Esophagus muscularis mucosa (tissue), 4 donors: ENCODE measurements at places on chromosomes 5 and 9. TPM values are rescaled to one million over a fixed set of nuclear protein-coding genes. Genes with fewer than 3 reads are reported as not detected.

LCN10 gene
- 7.0 TPM for total RNA-seq

MARVELD2 gene
- total RNA-seq, result 1.0 TPM

ADAMTS13 gene
- 1.3 TPM for total RNA-seq

HAND1 gene
- total RNA-seq, result not detected

KCNV2 gene
- not detected for total RNA-seq

BAAT gene
- total RNA-seq, result not detected

GPR150 gene
- not detected for total RNA-seq

TSSK1B gene
- total RNA-seq, result not detected

CSF2 gene
- not detected for total RNA-seq

POLK gene
- total RNA-seq, result 29.7 TPM

SLCO6A1 gene
- total RNA-seq, result not detected

PTBP3 gene
- 31.1 TPM for total RNA-seq

FOXD4 gene
- 0.42 TPM for total RNA-seq

IFNK gene
- not detected for total RNA-seq

CDKN2A gene
- 6.0 TPM for total RNA-seq

CCDC192 gene
- total RNA-seq, result 1.2 TPM

MYMK gene
- not detected for total RNA-seq

IFNA21 gene
- total RNA-seq, result not detected

IFNB1 gene
- not detected for total RNA-seq

TMOD1 gene
- 71.0 TPM for total RNA-seq

PCDHB7 gene
- 1.1 TPM for total RNA-seq

TSPAN17 gene
- 17.7 TPM for total RNA-seq

RETREG1 gene
- 13.0 TPM for total RNA-seq

BSPRY gene
- 0.57 TPM for total RNA-seq

LCN6 gene
- total RNA-seq, result 32.0 TPM

PFN3 gene
- not detected for total RNA-seq

FSD1L gene
- total RNA-seq, result 2.2 TPM

DMXL1 gene
- total RNA-seq, result 36.3 TPM

GLRA1 gene
- total RNA-seq, result not detected

ZDHHC12 gene
- total RNA-seq, result 35.7 TPM

TNFSF8 gene
- 4.0 TPM for total RNA-seq

ADAM19 gene
- 29.2 TPM for total RNA-seq

TUSC1 gene
- total RNA-seq, result 43.5 TPM

PHYHD1 gene
- total RNA-seq, result 12.1 TPM

NEUROG1 gene
- total RNA-seq, result not detected

SLCO4C1 gene
- total RNA-seq, result not detected

GABRP gene
- not detected for total RNA-seq

PCDHA13 gene
- 2.1 TPM for total RNA-seq

SELENOP gene
- 284 TPM for total RNA-seq

ADGRD2 gene
- not detected for total RNA-seq

OCLN gene
- total RNA-seq, result 4.2 TPM

FAM153A gene
- 7.8 TPM for total RNA-seq

COL23A1 gene
- 1.5 TPM for total RNA-seq

C9orf50 gene
- 0.34 TPM for total RNA-seq

SERF1A gene
- total RNA-seq, result 9.6 TPM

HSPA5 gene
- 88.3 TPM for total RNA-seq

RASGEF1C gene
- 1.2 TPM for total RNA-seq

AFAP1L1 gene
- total RNA-seq, result 23.8 TPM
